AG04450 (cell line): ENCODE measurements at places on chromosomes 12 and 14. TPM values are rescaled to one million over a fixed set of nuclear protein-coding genes. Genes with fewer than 3 reads are reported as not detected.

GRCh38 chr14:95471476-95471875 lies 45.0 kb downstream of the SYNE3 start:
- DNase-seq, result no peak

KRT8 gene
- 18.2 and 22.1 TPM in 2 replicates for polyA plus RNA-seq

GRCh38 chr12:66144791-66145754 lies 14.5 kb upstream of the LLPH start:
- DNase-seq, result no peak

DNA sequence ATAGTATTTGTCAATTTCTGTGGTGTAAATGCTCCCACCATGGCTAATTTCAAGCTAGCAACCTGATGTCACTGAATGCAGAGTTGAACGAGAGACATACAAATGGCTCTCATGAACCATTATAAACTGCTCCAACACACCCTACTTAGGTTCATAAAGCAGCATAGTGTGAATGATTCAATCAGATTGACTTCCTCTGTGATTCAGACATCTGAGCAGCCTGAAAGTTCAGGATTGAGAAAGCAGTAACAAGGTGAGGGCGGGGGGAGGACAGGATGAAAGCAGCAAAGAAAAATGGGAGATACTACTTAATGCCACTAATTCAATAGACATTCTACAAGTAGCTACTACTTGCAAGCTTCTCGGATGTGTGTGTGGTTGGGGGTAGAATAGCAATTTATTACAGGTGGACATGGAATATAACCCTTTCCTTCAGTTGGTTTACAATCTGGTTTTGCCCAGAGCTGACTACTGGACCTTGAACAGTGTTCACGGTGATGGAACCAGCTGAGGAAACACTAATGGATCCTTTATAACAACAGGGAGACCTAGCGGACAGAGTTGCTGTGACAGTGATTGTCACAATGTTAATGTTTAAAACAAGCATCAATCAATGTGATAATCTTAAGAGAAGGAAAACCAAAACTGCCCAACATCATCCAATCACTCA lies 52.5 kb upstream of the PELI2 start:
- DNase-seq, result no peak

PRIMA1 gene
- not detected in 2 replicates for polyA plus RNA-seq

DNA sequence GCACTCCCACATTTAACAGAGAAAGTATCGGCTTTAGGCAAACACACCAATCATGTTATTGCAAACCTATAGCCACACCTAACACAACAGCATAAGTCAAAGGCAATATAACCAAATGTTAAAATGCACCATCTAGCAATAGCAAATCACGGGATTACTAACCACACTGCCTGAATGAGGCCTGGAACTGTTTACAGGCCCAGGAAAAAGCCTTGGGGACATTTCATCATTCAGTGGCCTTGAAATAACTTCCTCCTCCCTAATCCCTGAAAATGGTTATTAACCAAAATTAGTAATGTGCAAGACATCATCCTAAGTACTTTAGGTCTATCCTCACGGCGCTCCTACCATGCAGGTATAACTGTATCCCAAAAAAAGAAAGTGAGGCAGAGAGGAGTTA lies 2.3 kb downstream of the GALC start:
- no peak for DNase-seq

ACSS3 gene
- 1.9 and 3.0 TPM in 2 replicates for polyA plus RNA-seq

DNA sequence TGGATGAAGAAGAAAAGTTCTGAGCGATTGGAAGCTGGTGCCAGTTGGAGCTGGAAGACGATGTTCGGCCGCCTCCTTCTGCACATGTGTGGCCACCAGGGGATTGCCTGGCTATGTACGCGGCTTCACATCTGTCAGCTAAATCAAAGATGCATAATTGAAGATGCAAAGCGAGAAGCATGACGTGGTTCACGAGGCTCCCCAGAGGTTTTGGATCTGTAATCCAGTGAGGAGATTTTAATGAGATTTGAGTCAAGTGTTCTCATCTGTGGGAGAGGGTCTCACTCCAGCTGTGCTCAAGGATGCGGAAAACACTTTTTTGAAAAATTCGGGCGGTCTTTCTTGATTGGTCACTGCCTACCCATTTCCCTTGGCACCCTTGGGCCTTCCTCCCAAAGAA lies 94.6 kb downstream of the PAX9 start:
- no peak for DNase-seq

DNA sequence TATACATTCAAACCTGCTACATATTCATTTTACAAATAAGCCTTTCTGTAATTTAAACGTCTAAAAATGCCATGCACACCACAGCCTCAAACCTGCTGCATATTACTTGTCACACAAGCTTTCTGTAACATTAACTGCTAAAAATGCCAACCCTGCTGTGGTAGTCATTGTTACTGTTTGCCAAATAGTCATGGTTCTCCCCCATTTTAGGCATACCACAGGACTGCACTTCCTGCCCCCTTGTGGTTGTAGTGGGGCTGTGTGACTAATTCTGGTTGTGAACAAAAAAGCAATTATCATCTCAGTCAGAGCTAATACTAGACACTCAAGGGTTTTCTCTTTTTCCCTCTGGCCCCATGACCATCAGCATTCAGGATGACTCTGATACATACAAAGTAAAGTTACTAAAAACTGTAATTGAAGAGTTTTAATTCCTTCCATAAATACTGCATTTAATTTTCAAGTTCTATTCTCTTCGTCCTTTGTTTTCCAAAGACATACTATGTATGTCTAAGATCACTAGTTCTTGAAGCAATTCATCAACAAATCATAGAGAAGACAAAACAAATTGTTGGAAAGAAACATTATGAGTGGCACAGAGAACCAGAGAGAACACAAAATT lies 5.7 kb upstream of the SLC35F4 start:
- peak; percentile 2 for DNase-seq

- DNase-seq, result no peak
Observed at GRCh38 chr12:122004633-122005071, 17.0 kb upstream of the BCL7A start.

- no peak for DNase-seq
Observed at GRCh38 chr14:64722842-64723447, 18.7 kb downstream of the PLEKHG3 start.

GRCh38 chr12:52585946-52586345 lies 12.3 kb upstream of the KRT74 start:
- DNase-seq, result no peak

DNA sequence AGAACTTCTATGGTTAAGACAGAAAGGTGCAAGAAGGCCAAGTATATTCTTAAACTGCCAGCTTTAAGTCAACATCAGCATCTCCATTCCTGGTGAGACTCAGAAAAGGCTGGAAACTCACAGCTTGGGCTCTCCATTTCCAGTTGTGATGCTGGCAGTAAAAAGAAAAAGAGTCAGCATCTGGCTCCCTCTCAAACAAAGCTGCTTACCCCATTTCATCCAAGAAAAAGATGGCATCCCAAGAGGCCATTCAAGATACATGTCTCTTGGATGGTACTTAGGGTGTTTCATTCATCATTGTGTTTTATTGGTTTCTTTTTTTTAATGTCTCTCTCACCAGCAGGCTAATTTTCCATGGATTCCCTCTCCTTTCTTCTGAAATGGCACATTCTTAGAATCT lies 61.9 kb downstream of the DCAF5 start:
- no peak for DNase-seq

- no peak for DNase-seq
Observed at GRCh38 chr12:65232476-65233077, 45.9 kb upstream of the MSRB3 start.
